ENCODE measurements at places on chromosomes 4 and X.

DNA sequence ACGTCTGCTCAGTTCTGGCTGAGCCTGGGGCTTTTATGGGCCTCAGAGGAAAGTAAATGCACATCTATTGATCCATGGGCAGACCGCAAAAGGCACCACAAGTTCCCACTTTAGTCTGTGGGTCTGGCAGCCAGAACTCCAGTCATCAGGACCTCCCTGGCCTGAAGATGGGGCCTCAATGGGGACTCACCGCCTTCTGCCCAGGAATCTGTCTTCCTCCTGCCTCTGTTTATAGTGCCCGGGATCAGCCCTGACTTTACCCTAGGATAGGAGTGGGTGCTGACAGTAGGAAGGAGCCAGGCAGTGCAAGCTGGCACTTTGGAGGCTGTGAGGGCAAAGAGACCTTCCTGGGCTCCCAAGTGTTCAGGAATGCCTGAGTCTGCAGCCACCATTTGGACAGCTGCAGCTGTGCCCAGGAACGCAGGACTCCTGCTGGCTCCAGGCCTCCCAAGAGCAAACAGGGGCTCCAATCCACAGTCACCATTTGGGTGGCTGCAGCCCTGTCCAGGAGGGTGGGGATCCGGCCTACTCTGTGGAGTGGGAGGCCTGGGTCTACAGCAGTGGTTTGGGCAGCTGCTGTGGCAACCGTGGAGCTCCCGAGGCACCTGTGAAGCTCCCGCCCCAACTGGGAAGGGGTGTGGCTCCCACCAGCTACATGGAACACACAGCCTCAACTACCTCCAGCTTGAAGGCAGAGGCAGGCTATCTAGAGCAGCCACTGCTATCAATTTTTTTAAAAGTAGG is 1440.9 kb upstream of the ADGRL3 start:
- DNase-seq = no peak

DNA sequence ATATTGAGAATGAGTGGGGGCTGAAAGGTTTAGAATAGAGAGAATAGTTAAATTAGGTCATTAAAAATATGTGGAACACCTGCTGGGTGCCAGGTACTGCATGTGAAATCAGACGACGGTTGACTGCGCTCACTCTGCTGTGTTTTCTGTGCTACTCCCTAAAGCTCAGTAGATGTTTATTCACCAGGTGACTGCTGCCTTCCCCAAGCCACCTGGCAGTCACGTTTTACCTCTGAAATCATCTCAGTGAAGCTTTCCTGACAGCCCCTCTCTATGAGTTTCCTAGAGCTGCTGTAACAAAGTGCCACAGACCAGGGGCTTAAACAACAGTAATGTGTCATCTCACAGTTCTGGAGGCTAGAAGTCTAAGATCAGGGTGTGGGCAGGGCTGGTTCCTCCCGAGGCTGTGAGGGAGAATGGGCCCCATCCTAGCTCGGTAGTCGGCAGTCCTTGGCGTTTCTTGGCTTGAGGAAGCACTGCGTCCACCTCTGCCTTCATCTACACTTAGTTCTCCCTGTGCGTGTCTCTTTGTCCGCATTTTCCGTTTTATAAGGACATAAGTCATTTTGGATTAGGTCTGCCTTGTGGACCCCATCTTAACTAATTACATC is 25.3 kb downstream of the ADD1 start:
- DNase-seq = no peak

- no peak for DNase-seq
Measured at GRCh38 chrX:26146024-26146423, 7.9 kb downstream of the MAGEB18 start.

DNA sequence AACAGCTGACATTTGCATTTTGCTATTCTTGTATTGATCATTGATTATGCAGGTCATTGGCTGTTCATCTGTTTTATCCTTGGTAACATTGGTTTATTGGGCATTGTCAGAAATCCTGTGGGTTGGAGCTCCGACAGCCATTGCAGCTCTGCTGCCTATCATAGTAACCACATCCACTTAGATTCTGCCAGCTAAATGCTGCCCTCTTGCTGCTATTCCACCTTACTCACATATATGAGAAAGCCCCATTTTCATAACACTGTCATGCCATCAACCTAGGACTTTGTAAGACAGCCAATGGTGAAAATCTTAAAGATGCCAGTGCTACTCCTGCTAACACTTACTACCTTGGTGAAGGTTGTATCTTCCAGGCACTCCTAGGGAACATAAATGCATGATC is 187.3 kb upstream of the CXCL13 start:
- peak; percentile 12 for DNase-seq

DNA sequence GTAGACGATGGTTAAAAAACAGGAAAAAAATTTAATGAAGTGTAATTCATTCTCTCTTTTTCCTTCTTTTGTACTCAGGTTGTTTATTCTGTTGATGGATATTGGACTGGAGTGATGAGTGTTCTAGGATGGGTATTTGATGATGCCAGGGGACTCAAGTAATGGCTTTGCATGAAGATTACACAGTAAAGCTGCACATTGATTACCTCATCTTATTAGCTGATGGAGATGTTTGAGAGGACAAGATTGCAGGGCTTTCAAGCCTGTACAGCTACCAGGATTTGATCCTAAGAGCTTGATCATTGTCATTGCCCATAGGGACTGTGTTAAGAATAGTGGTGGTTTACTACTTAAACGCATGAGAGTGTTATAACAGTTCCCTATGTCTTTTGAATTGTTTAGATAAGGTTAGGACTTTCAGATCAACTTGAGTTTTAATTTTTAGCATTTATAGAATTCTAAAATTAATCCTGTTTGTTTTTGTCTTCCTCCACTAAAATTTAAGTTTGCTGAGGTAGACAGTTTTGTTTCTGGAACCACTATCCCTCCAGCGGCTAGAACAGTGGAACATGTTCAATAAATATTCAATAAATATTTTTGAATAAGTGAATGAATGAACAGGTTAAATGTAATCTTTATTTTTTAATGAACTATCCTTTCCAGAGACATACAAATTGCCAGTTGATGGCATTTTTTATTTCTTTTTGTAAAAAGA is 58.2 kb downstream of the GAB1 start:
- no peak for DNase-seq

DNA sequence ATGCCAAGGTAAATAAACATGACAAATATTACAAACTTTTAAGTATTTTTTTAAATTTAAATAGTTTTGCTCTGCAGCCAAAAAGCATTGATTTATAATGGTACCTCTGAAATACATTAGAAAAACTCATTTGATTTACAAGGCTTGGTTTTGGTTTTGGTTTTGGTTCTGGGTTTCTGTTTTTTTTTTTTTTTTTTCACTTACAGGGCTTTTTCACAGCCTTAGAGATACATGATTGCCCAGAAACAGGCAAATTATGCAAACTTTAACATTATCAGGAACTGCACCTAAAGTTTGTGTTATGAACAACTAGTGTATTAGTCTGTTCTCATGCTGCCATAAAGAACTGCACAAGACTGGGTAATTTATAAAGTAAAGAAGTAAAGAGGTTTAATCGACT is 196.4 kb upstream of the DDX53 start:
- no peak for DNase-seq

GRCh38 chrX:153966841-153967535 is 4.6 kb downstream of the HCFC1 start:
- DNase-seq = peak; percentile 25

GRCh38 chr4:24730256-24731001 is 64.9 kb upstream of the SOD3 start:
- DNase-seq = peak; percentile 2

DNA sequence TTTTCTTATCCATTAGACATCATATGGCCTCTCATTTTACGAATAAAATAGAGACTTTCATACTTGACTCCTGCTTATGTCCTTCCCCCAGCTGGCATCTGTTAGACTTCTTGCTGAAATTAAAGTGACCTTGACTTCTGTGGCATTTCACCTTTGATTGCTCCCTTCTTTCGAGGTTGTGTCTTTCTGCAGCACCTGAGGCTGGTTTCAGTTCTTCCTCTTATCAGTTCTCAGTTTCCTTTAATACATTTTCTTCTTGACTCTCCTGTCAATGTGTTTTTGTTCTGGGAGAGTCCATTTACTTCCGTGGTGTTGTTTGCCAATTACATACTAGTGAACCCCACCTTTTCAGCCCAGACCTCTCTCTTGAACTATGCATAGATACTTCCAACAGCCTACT is 81.6 kb downstream of the RBPJ start:
- DNase-seq = no peak

DNA sequence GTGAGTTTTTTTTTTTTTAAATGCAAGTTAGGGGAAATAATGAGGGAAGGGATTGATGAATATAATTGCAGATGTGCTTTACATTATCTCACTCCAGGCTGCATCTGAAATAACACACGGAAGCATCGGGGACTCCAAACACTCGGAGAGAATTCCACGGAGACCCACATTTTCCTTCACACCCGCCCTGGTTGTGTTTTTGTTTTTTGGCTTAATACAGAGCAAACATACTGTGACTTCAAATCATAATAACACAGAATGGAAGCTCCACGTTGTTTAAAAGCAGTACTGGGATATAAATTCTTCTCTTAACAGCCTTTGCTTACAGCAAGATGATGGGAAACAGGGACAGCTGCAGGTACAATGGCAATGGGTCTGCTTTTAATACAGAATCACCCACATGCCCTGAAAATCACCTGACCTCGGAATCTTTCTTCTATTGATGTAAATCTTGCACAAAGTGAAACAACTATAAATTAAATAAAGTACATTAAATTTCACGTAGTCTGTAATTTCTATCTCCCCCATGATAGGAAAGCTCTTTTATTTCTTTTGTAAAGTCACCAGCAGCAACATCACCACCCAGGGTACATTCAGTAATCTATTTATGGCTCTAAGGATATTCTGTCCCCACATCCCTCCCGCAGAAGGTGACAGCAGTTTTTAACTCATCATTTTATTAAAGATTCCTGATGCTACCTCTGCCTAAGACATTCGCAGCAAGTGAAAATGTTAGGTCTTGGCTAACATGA is 119.3 kb downstream of the ZNF827 start:
- DNase-seq = no peak

GRCh38 chr4:38123555-38123954 is 163.4 kb downstream of the PTTG2 start:
- DNase-seq = no peak

DNA sequence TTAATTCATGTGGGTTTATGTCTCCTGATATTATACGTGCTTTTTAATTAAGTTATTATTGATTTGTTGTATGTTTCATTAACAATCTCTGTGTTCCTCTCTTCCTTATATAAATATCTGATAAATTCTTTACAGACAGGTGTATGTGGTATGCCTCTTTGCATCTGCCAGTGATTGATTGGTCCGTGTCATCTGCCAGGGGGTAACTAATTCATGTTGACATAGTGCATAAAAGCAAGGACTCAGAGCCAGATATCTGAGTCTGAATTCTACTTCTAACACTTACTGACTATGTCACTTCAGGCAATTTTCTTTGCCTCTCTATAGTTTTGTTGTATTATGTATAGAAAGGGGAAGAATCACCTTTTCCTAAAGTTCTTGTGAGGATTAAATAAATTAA is 5.2 kb upstream of the AMBN start:
- no peak for DNase-seq

GRCh38 chrX:129791336-129791735 is 11.6 kb downstream of the SASH3 start:
- DNase-seq = no peak

Data from iris pigment epithelial cell (primary cell).